ENCODE measurements at places on chromosomes 1 and 21.

DNA sequence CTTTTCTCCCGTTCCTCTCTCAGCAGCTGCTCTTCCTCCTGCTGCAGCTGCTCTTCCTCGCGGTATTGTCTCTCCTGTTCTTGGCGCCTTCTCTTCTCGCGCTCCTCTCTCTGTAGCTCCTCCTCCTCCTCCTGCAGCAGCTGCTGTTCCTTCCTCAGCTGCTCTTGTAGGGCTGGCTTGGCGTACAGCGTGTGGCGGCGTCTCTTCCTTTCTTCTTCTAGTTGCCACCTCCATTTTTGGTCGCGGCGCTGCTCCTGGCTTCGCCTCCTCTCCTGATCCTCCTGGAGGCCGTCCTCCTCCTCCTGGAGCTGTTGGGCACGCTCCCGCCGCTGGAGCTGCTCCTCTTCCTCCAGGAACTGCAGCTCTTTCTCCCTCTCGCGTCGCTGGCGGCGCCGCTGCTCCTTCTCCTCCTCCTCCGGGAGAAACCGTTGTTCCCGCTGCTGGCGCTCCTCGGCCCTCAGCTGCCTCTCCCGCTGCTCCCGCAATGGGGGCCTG lies 4.8 kb downstream of the TCHH start:
- no peak for ATAC-seq

- ATAC-seq, result no peak
These were observed 41.5 kb downstream of the LRRC3 start for GRCh38 chr21:44496564-44497550.

DNA sequence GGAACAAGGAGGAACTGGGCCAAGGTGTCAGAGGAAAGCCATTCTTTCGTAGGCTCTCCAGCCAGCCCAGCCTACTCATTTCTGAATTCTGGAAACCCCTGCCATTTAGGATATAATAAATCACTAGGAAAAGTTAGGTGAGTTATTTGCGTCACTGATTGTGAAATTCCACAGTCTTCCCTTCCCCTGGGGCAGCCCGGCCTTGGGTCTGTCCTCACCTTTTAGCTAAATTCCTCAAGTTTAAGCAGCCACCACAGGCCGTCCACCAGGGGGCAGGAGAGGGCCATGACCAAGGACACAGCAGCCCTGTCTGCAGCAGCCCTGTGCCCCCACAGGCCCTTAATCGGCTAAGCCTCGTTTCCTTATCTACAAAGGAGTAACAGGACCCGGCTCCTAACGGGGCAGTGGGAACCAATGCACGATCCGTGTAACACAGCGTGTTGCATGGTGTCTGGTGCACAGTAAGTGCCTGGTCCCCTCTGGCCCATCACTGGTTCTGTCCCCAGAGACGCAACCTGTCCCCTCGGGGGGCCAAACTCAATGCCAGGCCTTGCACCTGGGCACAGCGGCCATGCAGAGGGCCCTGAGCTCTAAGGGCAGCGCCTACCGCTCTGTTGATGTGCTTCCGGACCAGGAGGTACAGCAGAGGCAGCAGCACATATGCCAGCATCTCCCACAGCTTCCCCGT lies 18.1 kb downstream of the GPR157 start:
- peak; percentile 78 for ATAC-seq

DNA sequence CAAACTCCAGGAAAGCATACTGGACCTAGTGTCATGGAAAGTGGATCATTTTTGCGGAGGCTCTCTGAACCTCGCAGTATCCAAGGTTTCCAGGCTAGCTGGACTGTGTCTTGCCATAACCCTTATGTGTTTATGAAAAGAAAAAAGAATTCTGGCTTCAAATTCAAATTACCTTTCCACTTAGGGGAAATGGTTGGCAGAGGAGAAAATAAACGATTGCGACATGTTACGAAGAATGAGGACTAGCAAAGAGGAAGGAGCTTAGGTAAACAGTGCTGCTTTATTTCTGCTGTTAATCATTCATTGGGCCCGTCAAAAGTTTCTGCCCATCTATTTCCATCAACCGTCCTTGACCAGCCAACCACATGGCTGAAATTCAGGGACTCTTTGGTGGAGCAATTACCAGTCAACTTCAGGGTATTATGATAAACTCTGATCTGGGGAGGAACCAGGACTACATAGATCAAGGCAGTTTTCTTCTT lies at the start of gene C4BPA:
TSS of gene C4BPA (plus strand) at position 342 of the 482 bp plus-strand sequence. CDS start 8,793 bp downstream, outside the sequence.
- ATAC-seq, result no peak

GRCh38 chr21:16468184-16468583 lies 738.4 kb downstream of the USP25 start:
- no peak for ATAC-seq

DNA sequence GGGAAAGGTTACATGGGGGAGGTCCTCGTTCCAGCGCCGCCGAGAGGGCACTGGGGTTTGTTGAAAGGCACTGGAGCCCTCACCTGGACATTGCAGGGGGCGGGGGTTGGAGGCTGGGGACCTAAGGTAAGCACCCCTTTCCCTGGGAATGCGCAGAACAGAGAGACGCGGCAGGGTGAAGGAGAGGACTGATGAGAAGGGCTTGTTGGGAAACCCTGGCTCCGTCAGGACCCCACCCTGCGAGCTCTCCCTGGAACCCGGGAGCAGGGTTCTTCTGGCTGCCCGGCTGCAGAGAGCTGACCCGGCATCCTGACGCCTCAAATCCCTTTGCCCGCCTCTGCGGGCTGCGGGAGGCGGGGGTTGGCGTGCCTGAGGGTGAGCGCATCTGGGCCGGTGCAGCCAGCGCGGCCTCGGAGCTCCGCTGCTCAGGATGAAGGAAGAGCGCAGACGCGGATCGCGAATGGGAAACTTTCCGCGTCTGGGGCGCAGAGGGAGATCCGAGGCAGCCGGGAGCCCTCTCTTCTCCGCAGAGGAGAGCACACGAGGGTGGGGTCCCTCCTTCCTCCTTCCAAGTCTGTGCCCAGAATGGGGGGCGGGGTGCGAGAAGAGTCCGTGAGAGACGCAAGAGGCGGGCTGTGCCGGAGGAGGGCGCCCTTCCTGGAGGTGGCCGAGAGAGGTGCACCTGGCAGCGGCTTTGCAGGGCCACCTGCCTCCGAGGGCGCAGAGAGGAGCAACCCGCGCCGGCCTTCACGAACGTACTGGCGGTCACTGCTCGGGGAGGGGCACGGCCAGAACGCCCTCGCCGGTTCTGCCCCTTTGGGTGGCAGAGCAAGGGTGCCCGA lies 2.4 kb downstream of the IGSF21 start:
- no peak for ATAC-seq

DNA sequence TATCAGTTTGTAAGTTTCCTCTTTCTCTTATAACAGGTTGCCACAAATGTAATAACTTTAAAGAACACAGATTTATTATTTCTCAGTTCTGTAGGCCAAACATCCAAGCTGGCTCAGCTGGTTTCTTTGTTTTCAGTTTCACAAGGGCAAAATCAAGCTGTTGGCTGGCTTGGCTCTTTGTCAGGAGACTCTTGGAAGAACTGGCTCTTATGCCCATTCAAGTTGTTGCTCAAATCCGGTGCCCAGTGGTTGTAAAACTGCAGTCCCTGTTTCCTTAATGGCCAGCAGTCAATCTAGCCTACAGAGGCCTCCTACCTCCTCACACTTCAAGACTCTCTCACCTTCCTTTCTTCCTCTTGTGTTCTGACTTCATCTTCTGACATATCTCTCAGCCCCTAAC lies 1171.0 kb downstream of the MRPL39 start:
- ATAC-seq, result no peak

DNA sequence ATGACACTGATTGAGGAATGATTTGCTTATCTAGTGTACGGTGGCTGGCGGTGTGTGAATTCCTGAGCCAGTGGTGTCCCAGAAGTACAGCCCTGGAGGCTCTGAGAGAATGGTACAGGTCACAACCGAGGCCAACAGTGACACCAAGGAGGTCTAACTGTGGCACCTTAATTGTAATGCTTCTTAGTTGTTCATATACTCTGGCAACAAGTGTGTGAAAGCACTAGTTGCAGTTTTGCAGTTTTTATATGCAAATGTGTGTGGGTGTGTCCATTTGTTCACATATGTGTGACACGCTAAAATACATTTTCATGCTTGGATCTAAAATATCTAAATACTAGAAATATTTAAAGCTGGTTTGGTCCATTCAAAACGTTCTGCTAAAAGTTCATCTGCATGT lies 185.3 kb upstream of the FMN2 start:
- no peak for ATAC-seq

DNA sequence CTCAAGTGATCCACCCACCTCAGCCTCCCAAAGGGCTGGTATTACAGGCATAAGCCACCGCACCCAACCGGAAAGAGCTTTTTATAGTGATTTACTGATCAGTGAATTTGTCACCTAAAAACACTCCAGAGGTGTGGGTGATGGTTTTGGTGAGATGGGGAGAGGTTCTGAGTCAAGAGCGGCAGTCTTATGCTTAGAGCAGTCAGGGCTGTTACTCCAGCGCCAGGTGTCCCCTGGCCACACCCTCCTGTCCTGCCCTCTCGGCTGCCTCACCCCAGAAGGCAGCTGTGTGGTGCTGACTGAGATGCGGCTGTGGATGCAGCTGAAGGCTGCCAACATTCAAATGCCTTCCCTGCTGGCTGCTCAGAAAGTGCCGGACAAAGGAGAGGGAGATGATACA lies 94.5 kb upstream of the LPGAT1 start:
- peak; percentile 43 for ATAC-seq

- no peak for ATAC-seq
These were observed 35.5 kb downstream of the IGFN1 start for GRCh38 chr1:201226178-201226514.

- ATAC-seq, result no peak
These were observed 1677.1 kb downstream of the KCNT2 start for GRCh38 chr1:194931166-194931565.

- ATAC-seq, result no peak
These were observed 111.4 kb downstream of the HLX start for GRCh38 chr1:220990427-220991339.

- no peak for ATAC-seq
These were observed 40.3 kb downstream of the CAPN9 start for GRCh38 chr1:230787471-230787870.

- peak; percentile 34 for ATAC-seq
These were observed 45.8 kb upstream of the CYP2J2 start for GRCh38 chr1:59972216-59972927.

DNA sequence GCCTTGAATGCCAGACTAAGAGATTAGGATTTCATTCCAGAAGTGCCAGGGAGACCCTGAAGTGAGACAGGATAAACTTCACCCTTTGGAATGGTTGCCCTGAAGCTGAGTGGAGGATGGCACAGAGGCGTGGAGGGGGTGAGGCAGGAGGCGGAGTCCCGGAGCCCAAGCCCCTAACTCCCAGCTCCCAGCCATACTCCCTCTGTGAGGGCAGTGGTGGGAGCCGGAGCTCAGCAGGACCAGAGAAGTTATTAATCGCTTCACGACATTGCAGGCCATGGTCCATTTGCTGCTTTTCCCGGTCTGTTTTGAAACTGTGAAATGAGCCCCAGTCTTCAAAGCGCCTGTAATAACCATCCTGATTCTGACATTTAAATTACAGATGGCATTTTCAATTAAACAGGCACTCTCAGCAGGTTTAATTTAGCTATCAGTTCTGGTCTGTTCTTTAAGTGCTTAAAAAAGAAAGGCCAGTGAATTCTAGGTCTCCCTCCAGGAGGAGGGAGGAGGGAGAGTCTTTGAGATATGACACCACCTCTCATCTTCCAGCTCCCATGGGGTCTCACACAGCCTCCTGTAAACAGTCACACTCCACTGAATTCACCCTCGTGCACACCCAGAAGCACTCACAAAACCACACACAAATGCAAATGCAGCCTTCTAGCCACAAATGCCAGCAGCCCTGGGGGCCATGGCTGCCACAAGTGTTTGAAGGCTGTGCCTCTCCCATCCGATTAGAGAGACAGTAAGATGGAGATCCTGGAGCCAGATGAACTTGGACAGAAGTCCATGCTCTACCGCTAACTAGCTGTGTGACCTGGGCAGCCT lies 19.6 kb downstream of the FBXO2 start:
- ATAC-seq, result peak; percentile 69

GRCh38 chr1:47887475-47888293 lies 109.5 kb downstream of the TRABD2B start:
- no peak for ATAC-seq

DNA sequence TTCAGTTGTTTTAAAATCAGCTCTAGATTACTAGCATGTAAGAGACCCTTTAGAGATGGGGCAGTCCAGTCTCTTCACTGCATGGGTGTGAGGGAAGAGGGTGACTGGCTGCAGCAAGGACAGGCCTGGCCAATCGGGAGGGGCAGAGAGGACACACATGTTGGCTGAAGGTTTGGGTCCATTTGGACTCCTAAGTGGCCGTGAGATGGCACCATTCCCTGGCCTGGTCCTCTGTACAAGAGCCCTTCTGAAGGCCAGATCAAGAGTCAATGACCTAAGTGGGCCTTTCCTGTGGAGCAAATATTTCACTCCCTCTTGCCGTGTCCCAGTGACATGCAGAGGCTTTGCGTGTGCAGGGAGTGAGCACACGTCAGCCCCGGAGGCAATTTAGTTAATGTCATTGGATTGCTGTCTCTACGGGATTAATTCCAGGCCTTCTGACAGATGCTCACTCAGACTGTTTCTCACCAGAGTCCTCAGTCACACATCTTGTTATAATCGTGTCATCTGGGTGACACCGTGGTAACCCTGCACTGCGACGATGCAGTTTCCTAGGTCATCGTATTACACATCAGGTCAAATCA lies 613.0 kb downstream of the NPHP4 start:
- no peak for ATAC-seq

DNA sequence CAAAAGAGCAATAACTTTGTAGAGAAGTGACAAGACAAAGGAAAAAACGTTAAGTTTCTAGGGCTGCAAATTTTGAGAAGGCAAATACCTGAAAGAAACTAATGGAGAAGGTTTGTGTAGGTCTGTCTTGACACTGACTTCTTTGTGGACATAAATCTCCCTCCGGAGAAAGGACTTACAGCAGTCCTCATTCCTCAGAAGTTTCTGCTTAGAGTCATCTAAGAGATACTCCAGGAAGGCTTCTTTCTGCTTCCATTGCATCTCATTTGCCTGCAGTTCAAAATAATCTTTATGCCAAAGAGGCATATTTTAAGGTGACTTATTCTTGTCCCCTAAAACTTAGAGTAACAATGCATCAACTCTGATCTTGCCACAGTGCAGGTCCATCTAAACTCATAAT lies 4.4 kb upstream of the C4BPB start:
- ATAC-seq, result no peak

DNA sequence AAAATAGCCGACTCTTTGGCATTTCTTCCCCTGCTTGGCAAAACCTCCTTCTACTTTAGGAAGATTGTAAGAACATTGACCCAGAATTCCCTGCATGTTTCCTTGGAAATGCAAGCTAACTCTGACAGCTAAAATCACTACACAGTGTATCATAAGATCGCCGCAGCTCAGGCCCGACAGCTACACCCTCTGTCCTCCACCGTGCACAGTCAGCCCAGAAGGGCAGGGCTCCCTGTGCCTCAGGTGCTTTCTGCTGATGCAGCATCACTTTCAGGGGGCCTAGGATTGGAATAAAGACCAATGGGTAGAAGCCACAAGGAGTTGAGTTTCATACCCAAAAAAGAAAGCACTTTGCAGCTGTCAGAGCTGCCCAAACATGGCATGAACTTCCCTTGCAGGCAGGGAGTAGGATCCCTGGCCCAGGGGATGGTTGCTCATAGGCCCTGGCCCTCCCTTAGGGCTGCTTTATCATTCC lies 145.3 kb downstream of the SEC16B start:
- peak; percentile 29 for ATAC-seq
